Glutamatergic neuron (in vitro differentiated cells): ENCODE measurements at places on chromosomes 3 and 15. TPM values are rescaled to one million over a fixed set of nuclear protein-coding genes. Genes with fewer than 3 reads are reported as not detected.

Gene SLC28A2
- total RNA-seq = not detected

Gene IL12A
- total RNA-seq = not detected

Gene SMC4
- 34.0 TPM for total RNA-seq

Gene NAALADL2
- total RNA-seq = 1.6 TPM

Gene CA12
- total RNA-seq = not detected

Gene GOLGA8N
- total RNA-seq = not detected

Gene GP9
- total RNA-seq = not detected

Gene UQCC5
- total RNA-seq = 13.7 TPM

Gene GXYLT2
- 10.9 TPM for total RNA-seq

DNA sequence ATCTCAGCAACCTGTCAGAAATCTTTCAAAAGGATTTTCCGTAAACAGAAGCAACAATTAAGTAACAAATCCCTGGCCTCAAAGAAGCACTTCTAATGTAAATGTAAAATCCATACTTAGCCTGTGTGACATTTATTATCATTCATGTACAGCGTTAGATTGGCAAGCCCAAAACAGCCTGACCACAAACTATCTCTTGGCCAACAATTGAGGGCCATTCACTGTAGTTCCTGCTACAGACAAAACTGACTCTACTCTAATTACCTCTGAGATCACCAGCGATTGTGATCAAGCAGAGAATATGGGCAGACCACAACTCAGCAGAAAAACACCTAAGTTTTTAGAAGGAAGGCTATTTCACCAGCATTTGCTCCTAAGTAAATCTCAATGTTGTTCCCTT lies 9.2 kb downstream of the SHQ1 start:
- no peak for DNase-seq

GRCh38 chr15:38080651-38081275 lies 146.3 kb downstream of the TMCO5A start:
- DNase-seq = no peak

DNA sequence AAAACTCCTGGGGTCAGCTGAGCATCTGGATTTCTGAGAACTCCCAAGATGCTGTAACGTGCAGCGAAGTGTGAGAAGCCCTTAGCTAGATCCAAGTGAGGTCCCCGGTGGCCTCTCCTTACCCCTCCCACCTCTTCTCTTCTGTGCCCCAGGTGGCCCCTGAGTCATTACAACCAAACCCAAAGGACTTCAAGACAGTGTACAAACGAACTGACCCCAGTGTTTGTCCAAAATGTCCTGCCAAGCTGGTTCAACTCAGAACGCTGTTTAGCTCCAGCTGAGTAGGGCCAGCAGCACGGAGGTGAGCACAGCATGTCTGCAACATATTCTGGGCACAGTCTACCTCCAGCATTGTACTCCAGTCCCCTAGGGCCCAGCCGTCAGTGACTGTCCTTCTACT lies 73.9 kb upstream of the OXTR start:
- DNase-seq = no peak

DNA sequence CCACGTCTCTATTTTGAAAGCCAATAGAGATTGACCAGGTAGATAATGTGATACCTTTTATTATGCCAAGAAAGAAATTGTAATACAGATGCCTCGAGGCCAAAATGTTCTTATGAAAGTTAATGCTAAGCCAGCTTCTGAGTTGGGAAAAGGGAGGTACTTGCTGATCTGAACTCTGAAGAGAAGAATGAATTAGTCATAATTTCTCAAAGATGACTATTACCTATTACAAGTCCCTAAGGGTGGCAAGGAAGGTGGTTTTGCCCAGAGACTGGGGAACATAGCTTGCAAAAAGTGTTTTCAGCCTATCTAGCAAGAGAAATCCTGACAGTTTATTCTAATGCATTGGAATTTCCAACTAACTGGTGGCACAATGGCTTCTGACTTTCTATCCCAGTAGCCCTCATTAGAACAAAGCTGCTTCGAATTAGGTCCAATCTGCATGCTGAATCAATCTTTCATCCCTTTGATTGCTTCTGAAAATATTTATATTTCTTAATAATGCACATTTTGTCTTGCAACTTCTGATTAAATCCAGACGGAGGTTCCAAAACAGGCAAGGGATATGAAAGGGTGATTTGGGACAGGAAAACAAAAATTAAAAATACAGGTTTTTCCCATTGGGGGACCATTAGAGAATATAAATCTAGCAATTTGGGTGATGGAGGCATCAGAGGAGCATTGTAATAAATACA lies 17.7 kb upstream of the NR2F2 start:
- DNase-seq = no peak

- DNase-seq = no peak
These were observed 85.9 kb downstream of the FAIM start for GRCh38 chr3:138694287-138695007.

DNA sequence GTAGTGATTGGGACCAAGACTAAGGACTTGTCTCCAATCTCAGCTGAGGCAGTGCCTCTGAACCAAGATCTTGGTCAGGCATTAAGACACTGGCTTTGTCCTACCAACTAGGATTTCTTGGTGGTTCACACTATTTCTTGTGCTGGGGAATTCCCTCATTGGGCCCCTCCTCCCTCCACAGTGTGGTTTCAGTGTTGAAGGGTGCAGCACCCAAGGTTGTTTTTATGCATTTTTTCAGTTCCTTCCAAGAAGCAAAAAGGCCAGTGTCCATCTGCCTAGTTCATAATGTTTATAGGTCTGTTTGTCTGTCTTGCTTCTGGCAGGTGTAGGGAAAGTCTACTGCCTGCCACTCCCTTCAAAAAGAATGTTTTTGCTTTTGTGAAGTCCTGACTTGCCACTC lies 10.6 kb upstream of the ITPKA start:
- DNase-seq = no peak

- DNase-seq = no peak
These were observed 43.3 kb upstream of the CCDC174 start for GRCh38 chr3:14608298-14608697.

DNA sequence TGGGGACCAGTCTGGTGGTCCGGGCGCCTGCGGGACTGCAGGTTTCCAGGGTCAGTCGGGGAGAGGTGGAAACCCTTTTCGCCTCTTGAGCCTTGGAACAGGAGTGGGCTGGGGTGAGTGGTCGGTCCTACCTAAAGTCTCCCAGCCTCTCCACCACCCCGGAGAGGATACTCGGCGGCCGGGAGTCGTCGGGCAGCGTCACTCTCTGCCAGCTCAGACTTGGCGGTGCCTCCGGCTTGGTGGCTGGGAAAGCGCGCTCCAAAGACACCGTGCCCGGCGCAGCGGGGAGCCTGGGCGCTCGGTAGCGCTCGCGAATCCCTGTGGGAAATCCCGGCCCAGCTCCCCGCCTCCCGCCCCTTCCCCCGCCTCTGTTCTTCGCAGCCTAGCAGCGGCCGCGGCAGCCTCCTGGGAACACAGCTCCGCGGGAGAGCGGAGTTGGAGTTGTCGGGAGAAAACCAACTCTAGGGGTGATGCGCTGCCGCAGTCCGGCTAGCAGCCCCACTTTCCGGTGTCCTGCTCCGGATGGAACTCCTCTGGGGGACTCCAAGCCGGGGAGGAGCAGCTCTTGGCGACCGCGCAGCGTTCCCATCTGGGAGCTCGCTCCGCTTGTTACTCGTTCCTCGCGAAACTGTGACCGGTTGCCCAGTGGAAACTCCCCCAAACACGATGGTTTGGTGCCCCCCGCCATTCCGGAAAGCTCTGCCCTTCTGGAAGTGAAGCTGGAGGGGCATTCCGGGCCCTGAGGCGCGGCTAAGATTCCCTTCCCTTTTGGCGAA lies 1.4 kb downstream of the EPHB1 start:
- DNase-seq = peak; percentile 54

DNA sequence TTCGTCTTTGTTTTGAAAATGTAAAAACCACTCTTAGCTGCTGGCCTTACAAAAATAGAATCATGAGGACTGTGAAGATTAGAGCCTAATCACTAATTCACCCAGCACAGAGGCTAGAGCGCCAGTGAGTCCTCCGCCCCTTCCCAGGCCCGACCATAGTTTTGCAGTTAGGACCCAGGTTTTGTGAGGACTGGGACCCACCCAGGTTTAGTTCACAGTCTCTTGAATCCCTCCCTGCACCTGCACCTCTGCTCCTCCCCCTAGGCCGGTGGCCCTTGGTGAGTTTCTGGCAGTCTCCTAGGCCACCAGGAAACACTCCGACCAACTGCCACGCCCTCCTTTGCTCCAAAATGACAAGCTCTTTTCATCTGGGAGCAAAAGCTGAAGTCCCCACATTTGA lies 136.0 kb upstream of the CCDC54 start:
- DNase-seq = peak; percentile 24
